ENCODE measurements at places on chromosomes 11 and 22.
A peak's percentile ranks its signal among the peaks of the same experiment; 100 is the strongest.

- no peak for DNase-seq
Measured at GRCh38 chr11:114170226-114170625, 110.7 kb downstream of the ZBTB16 start.

- peak; percentile 93 for DNase-seq
Measured at GRCh38 chr11:74673693-74674360, 57.4 kb downstream of the CHRDL2 start.

- DNase-seq, result no peak
Measured at GRCh38 chr11:46404476-46405017, 13.0 kb upstream of the CHRM4 start.

DNA sequence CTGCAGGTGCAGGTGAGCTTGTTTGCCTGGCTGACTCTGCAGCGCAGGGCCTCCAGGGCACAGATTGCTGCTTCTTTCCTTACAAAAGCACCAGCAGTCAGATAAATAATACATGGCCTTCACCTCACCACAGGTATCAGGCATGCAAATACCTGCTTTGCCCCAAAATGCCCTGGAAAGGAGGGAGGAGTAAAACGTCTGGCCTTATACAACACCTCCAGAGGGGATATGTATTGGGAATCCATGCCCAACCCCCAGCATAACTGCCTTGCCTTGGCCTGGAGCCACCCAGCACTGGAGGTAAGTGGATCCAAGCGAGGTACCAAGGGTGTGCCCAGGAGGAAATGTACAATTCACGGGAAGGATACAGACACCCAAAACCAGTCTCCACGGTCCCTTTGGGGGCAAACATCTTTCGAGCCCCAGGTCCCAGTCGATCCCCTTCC is 860 bp downstream of the TMEM184B start:
- no peak for DNase-seq

DNA sequence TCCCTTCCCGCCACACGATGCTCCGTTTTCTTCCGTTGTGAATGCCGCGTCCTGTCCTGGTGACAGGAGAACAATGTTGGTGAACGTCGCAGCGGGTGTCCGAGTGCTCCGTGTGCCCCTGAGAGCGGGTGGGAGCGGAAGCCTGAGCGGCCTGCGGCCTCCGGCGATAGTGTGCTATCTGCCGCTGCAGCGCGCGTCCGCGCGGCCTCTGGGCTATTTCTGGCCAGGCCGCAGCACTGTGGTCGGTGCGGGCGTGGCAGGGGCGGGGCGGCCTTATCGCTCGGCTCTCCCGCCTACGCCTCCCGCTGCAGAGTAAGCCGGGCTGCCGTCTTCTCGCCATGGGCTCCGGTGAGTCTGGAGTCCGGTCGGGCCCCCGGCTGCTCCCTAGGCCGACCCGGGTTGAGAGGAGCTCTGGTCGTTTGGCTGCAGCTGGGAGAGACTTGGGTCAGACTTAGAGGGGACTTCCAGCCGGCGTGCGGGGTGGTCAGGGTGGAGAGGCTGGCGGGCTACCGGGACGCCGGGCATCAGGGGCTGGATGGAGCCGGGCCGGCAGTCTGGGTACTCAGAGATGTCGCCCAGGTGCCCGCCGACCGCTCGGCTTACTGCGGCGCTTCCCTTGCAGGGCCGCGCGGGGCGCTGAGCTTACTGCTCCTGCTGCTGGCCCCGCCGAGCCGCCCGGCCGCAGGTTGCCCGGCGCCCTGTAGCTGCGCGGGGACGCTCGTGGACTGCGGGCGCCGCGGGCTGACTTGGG is at the start of gene GP1BB:
Gene GP1BB, plus strand, starts transcription at position 308 of the 751 bp plus-strand sequence. Its CDS starts 31 bp downstream, at position 339.
- no peak for DNase-seq

GRCh38 chr22:23197836-23198235 is 17.5 kb downstream of the BCR start:
- DNase-seq, result no peak

DNA sequence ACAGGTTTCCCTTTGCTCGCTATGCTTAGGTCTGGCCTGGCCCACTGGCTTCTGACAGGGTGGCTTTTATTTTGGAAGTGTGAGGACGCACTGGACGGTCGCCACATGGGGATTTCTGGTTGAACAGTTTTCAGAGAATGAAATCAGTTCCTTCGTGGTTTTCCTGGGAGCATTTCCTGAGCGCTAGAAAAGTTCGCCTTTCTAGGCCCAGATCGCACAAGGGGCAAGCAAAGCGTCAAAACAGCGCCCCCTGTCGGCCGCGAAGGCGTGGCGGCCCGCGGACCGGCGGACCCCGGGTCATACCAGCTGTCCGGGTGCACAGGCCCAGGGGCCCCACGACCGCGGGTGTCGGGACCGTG is 12.7 kb upstream of the CYP2R1 start:
- peak; percentile 35 for DNase-seq

DNA sequence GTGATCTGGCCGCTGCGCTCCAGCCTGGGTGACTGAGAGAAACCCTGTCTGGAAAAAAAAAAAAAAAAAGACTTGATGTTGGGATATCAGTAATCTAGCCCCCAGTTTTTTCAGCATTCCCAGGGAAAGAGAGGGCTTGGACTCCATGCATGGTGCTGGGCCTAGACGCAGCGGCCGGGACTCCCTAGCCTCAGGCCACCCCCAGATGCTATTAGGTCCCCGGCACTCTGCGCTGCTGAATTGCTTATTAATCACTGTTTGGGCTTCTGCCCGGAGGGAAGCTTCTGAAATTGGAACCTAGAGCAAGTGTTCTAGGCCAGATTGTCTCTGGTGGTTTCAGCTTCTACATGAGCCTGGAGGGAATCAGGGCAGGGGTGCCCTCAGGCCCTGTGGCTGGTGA is 39.0 kb downstream of the SLCO2B1 start:
- no peak for DNase-seq

DNA sequence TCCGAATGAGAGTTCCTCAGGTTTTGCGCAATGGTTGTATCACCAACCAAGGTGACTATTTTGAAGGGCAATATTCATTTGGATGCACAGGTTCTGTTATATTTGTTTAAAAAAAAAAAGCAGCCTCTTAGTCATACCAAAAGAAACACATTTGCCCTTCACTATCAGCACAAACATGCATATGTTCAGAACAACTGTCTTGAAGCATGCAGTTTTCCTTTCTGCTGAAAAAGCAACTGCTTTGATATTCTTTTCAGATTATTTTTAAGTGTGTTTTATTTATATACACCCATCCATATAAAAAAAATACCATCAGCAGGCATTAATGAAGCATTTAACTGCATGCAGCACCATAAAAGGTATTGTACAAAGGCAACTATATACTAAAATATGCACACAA is 67.8 kb downstream of the RBFOX2 start:
- DNase-seq, result no peak

- no peak for DNase-seq
Measured at GRCh38 chr11:12832480-12833224, 158.4 kb downstream of the TEAD1 start.

GRCh38 chr11:16555956-16556355 is 182.5 kb upstream of the C11orf58 start:
- DNase-seq, result no peak

DNA sequence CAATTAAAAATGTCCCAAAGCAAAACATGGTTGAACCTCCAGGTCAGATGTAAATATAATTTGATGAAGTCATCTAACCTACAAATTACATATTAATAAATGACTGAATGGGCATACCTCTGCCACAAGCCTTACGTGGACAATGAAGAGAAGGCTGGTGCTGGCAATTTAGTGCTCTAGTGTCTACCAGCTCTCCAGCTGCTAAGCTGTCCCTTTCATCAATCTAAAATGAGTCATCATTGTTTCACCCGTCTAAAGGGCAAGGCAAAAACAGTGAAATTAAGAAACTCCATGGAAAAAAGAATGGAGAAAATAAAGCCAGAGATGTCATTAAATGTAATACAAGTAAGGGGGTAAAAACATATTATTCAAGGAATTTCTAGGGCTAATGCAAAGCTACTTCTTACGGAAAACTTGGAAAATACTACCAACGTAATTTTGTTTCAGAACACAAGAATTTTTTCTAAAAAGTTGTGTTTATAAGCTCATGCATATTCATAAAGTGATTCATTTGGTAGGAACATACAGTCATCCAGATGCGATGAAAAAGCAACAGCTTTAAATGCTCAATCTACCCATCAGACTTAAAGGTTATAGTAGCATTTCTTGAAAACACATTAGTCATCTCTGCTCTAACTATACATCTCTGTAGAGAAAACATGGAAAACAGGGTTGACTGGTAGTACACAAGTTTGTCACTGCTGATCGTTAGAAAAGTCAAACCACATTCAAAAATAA is 71.5 kb downstream of the SIK3 start:
- no peak for DNase-seq

DNA sequence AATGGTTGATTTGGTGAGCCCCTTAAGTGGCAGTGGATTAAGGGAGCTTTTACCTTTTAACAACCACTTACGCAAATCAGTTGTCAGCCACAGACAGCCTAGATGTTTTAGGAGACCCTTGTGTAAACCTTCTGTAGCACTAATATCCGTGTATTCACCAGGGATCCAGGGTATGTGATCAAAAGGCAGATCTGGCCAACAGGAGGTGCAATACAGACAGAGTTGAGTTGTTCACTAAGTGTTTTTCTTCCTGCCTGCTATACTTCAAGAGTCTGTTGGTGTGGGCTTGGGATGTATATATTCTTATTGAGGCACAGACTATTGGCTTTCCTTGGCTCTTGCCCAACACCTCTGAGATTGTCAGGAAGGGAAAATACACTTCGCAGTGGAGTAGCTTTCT is 175.1 kb downstream of the FAT3 start:
- no peak for DNase-seq

DNA sequence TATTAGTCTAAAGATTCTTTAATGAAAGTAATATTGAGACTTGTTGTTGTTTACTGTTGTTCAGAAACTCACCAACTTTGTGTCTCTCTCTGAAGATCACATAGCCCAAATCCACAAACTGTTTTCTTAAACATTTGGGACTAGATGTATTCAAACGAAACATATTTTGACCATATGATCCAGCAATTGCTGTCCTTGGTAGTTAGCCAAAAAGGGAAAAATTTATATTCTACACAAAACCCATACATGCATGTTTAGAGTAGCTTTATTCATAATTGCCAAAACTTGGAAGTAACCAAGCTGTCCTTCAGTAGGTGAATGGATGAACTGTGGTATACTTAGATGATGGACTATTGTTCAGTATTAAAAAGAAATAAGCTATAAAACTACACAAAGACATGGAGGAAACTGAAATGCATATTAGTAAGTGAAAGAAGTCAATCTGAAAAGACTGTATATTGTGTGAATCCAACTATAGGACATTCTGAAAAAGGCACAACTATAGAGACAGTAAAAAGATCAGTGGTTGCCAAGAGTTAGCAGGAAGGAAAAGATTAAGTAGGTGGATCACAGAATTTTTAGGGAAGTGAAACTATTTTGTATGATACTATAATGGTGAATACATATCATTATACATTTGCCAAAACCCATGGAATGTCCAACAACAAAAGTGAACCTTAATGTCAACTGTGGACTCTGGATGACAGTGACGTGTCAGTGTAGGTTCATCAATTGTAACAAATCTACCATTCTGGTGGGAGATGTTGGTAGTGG is 442.9 kb downstream of the INSC start:
- DNase-seq, result no peak

DNA sequence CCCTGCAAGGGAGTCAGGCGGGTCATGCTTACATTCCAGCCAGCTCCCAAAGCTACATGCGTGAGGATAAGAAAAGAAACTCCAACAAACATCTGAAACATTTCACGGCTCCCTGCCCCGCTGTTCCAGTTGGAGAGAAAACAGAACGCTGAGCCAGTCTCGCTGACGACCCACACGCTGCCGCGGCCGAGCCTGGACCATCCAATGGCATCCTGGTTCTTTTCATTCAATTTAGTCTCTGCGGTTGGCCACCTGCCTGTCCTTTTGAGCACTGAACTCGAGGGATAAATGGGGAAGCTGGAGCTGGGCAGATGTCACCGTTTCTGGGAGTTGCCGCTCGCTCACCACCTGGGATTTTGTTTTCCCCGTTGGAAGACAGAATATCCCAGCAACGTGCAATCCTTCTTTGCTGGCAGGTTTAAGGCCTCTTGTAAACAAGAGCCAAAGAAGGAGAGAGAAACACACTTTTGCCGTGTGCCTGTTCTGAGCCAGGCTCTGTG is 45.3 kb upstream of the SHISAL1 start:
- no peak for DNase-seq

DNA sequence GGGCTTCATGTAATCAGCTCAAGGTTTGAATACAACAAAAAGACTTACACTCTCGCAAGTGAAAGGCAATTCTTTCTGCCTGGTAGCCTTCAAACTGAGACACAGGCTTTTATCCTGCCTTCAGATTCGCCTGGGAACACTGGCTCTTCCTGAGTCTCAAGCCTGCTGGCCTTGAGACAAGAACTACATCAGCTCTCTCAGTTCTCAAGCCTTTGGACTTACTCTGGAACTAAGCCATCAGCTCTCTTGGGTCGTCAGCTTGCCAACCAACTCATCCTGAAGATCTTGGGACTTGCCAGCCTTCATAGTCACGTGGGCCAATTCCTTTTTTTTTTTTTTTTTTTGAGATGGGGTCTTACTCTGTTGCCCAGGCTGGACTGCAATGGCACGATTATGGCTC is 35.7 kb upstream of the LRRC10B start:
- DNase-seq, result no peak

- DNase-seq, result no peak
Measured at GRCh38 chr22:21948824-21949568, 3.7 kb downstream of the PPM1F start.

GRCh38 chr11:16797776-16798175 is 59.3 kb downstream of the C11orf58 start:
- DNase-seq, result no peak

DNA sequence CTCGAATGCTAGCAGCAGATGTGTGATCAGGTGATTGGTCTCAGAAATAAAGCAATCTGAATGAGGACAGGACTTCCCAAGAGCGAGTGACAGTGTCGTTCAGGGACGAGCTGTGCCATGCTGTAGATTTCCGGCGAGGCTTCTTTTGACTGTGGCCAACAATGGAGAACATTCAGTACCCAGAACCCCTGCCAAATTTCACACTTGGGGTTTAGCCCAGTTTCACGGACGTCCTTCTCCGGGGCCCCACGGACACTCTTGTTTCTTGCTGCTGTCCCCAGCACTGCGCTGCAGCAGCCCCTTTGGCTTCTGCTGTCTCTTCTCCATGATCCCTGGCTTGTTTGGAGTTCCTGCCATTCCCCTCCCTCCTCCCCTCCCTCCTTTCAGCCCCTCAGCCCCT is 115.1 kb upstream of the GRAMD1B start:
- DNase-seq, result no peak

- no peak for DNase-seq
Measured at GRCh38 chr22:32499666-32500065, 25.1 kb downstream of the FBXO7 start.

DNA sequence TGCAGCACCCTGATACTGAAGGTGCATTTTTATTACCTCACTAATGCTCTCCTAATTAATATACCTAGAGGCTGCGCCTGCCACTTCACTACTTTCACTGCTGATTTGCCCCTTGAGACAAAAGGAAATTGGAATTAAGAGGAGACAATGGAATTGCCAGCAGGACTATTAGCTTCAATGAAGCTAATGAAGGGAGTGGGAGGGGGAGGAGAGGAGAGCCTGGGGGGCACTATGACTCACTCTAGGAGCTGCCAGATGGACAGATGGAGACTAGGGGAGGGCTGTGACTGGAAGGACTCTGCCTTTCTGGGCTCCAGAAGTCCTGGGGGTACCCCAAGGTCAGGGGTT is 102.8 kb upstream of the DRD2 start:
- no peak for DNase-seq

- DNase-seq, result no peak
Measured at GRCh38 chr22:23090457-23090835, 20.1 kb downstream of the GNAZ start.

GRCh38 chr11:96045622-96046456 is 121.9 kb upstream of the MTMR2 start:
- DNase-seq, result no peak

Measured in putamen (tissue), 1 donor.